Femur (tissue), 1 donor: ENCODE measurements at places on chromosomes 6 and 20.

DNA sequence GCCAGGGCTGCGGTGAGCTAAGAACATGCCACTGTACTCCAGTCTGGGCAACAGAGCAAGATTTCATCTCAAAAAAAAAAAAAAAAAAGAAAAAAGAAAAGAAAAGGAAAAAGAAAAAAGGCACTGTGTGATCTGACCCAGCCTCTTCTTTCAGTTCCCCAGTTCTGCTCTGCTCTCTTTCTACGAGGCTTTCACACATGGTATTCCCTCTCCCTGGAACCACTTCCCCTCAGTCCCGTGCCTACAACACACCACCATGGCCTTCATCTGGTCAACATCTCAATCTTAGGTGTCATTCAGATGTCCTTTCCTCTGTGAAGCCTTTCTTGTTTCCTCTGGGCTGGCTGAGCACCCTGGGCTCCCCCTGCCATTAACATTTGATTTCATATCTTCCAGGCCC, 2.3 kb upstream of the DSN1 start:
- DNase-seq: no peak

DNA sequence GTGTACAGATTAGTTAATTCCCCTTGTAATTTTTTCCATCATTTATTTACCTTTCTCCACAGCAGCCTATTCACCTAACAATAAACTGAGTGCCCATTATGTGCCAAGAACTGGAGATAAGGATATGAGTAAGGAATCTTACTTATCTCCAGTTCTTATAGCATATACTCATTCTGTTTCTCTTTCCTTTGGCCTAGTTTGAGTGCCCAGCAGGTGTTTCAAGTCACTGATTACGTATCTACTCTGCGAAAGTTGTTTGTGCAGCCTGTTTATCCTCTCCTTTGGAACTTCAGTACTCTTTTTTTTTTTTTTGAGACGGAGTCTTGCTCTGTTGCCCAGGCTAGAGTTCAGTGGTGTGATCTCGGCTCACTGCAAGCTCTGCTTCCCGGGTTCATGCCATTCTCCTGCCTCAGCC, 17.3 kb upstream of the POU5F1 start:
- DNase-seq: no peak

GRCh38 chr6:123529843-123530242, 106.9 kb downstream of the TRDN start:
- DNase-seq: no peak

- no peak for DNase-seq
Measured at GRCh38 chr6:16078064-16078463, 50.8 kb upstream of the MYLIP start.

DNA sequence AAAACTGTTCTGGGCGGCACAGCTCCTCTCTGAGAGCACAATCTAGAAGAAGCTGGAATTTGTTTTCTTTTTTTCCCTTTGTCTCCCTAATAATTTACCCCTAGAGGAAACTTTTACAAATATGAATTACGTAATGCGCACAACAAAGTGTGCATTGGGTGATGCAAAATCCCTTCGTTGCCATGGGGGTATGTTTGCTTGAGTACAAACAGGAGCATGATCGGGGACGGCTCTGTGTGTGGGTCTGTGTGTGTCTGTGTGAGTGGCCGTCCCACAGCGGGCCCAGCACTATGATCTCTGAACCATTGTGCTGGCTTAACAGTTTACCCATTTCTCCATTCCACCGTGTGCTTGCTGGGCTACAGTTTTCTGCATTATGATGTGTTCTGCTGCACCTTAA, 278.2 kb downstream of the CDC5L start:
- DNase-seq: no peak

DNA sequence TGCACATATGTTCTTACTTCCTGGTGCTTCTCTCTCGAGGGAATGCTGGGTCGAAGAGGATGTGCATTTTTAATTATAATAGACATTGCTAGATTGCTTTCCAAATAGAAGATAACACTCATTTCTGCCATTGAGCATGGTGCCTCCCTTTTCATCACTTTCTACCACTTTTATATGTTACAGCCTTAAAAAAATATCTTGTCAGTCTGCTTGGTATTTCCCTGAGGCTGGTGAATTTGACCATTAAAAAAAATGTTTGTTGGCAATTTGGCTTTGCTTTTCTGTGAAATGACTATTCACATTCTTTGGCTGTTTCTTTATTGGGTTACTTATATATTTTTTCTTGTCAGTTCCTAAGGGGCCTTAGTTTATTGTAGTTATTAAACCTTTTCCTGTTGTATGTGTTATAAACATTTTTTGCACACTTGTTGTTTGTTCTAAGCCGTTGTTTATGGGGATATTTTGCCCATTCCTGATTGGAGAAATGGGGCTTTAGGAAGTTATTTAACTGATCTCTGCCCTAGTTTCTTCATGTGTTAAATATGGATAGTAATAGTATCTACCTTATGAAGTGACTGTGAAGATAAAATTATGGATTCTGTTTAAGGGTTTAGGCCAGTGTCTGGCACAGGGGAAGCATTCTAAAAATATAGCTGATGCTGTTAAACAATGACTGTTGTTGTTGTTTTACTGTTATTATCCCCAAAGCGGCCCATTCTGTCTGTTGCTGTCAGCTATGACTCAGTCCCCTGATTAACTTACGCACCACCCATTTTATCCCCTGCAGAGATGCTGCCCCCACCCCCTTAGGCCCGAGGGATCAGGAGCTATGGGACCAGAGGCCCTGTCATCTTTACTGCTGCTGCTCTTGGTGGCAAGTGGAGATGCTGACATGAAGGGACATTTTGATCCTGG, 3.8 kb downstream of the DDR1 start:
- no peak for DNase-seq

GRCh38 chr20:16477632-16478031, 95.6 kb downstream of the KIF16B start:
- DNase-seq: no peak
